Caudate nucleus (tissue), 63 donors: ENCODE measurements at places on chromosomes 1 and 21.

DNA sequence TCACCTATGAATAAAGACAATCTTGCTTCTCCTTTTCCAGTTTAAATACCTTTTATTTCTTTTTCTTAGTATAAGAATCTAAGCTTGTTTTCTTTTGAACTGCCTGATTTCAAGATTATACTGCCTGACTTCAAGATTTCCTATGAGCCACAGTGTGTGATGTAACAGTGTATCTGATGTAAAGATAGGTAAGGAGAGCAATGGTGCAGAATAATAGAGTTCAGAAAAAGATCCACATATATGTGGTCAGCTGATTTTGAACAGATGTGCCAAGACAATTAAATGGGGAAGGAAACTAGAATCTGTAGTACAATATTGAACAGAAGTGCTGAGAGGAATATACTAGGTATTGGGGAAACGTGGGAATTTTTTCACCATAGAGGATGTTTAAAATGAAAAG lies 21.0 kb downstream of the EXO1 start:
- DNase-seq: no peak

DNA sequence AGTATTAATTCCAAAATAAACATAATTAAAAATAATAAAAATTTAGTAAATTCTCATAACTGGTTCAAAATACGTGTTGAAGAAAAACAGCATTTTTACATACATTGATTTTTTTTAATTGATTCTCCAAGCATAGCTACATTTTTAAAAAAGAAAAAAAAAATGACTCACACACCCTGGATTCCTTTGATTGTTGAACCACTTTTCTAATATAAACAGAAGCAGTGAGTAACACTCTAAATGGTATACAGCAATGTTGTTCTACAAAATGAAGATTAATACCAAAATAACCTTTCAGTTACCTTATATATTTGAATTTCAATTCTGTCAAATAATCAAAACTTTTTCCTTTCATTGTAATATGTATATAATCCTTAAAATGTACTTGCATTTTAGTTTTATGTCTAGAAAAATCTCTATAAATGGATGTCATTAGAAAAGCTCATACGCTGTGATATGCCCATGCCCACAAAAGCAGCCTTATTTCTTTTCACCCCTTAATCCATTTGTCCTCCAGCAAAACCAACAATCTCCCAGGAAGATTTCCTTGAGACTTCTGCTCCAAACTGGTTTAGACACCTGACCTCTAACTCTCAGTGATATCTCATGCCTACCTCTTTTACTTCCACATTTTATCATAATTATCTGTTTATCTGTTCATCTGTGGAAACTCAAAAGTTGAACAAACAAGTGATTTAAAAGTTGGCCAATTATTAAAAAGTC lies 246.4 kb upstream of the NR5A2 start:
- no peak for DNase-seq

GRCh38 chr1:219227360-219228057 lies 53.8 kb downstream of the LYPLAL1 start:
- no peak for DNase-seq

- DNase-seq: no peak
Observed at GRCh38 chr1:91123773-91124172, 101.9 kb upstream of the ZNF644 start.

- no peak for DNase-seq
Observed at GRCh38 chr1:165894591-165894990, 67.2 kb downstream of the UCK2 start.

DNA sequence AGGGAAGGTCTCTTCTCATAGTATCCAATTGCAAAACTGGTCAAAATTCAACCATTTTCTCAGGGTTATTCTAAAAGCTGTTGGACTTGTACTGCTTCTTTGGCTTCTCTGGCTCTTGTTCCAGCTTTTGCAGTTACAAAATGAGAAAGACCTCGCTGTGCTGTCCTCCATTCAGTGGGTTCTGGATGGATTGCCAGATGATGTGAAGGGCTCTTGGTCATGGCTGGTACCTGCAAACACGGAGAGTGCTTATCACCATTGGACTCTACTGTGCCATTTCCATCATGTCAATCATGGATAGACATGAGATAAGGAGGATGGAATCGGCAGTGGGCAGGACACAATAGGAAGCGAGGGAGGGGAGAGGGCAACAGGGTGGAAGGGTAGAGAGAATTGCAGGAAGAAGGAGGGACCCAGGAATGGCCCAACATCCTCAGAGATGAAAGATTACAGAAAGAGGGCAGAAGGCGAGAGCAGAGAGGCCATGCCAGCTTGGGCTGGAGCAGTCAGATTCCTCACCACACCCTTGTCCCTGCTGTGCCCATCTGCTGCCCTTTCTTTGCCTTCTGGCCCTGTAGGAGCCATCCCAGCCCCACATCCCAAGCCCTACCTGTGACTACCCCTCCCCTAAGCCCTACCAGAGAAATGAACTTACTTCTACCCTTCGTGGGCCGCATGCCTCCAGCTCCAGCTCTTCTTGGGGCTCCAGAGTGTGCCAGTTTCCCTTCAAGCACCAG lies 70.3 kb downstream of the HIVEP3 start:
- DNase-seq: no peak

DNA sequence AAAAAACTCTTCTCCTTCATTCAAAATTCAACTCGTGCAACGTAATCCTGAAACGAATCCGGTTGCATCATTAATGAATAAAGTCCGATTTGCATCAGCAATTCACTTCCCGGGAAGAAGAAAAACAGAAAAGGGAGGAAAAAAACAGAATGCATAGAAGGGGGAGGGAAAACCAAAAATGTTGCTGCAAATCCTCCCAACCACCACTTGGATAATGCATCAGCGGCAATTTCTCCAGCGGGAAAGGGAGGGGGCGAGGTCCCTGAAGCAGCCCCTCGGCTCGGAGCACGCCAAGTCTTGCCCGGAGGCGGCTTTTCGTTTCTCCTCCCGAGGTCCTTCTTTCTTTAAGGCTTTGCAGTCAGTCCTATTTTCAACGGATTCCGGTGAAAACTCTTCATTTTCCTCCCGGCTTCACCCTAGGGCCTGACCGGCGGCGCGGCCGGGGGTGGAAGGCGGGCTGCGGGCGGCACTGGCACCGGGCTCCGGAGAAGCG lies 723 bp downstream of the CDC42BPA start:
- peak; percentile 66 for DNase-seq

GRCh38 chr1:12064073-12064969 lies 1.2 kb downstream of the TNFRSF8 start:
- no peak for DNase-seq

- DNase-seq: no peak
Observed at GRCh38 chr1:192732787-192733186, 76.1 kb upstream of the RGS2 start.

DNA sequence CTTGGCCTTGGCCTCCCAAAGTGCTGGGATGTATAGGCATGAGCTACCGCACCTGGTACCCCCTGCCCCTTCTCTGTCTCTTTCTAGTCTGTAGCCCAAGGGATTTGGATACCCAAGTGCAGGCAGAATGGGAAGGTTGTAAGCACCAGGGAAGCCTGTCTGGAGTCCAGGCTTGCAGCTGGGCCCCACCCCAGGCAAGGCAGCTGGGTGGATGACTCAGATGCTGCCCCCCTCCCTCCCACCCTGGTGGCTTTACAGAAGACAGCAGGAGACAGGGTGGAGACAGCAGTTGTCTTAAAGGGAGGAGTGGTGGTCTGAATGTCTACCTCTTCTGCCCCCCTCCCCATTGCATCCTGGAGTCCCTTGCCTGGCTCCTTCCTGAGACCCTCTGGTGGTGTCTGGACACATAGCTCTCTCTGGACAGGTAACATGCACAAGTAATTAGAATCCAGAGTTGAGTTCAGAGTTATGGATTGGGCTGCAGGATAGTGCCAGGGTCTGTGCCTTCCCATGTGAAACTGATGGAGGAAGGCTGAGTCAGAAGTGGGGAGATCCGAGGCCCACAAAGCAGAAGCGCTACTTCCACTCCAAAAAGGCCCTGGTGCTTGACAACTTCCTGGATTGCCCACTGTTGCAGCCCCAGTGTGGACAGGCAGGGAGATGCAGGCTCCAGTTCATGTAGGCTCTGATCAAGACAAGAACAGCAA lies 5.1 kb downstream of the LMNA start:
- DNase-seq: no peak
